ENCODE measurements at places on chromosomes 3 and 15.

GRCh38 chr3:115062412-115062956 is 84.6 kb downstream of the ZBTB20 start:
- DNase-seq: no peak

DNA sequence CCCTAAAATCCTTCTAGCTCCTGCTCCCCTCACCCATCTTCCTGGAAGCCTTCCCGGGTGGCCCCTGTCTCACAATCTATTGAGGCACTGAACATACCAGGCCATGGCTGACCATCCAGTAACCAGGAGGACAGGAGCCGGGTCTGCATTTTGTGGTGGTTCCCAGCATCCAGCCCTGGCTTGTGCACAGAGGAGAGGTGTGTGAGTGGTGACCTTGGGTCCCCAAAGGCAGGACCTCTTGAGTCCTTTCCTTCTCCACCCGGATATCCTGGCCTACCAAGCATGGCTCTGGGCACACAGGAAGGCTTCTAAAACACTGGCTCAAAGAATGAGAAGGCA is 7.8 kb downstream of the CSK start:
- no peak for DNase-seq

GRCh38 chr15:89857673-89858072 is 36.1 kb downstream of the AP3S2 start:
- DNase-seq: no peak

- no peak for DNase-seq
Observed at GRCh38 chr15:63497642-63498467, 6.5 kb upstream of the USP3 start.

DNA sequence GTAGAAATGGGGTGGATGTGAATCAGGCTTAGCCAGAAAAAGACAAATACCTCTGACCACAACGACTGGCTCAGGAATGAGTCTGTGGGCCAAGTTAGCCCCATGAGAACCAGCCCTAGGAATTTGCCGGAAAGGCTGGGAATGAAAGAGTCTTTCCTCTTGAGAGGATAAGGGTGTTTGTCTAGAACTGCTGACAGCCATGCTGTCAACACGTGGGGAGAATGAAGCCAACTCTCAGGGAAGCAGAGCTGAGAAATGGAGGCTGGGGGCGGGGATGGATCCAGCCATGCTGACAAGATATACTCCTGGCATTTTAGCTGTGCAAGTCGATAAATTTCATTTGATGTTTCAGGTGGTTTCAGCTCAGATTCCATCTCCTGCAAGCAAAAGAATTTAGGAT is 10.6 kb upstream of the SLC6A1 start:
- DNase-seq: no peak

DNA sequence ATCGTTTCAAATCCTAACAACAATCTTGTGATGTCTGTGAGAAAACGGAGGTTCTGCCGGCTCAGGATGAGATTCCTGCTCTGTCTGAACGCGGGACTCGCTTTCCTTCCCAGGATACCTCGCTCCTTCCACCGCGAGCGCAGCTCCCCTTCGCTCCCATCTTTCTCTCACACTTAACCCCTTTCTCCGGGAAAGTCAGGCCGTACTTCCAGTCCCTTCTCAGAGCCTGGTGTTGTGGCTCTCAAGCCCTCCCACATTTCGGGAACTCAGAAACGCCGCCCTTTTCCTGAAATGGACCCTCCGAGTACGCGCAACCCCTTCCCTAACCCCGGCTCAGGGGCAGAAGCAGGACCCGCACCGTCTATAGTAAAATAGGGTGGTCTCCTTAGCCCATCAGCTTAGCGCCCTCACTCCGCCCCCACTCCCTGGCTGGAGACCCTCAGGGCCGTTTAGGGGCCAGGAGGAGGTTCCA is 378 bp upstream of the FEM1B start:
- DNase-seq: no peak

GRCh38 chr3:105790534-105790933 is 78.3 kb downstream of the CBLB start:
- DNase-seq: no peak

DNA sequence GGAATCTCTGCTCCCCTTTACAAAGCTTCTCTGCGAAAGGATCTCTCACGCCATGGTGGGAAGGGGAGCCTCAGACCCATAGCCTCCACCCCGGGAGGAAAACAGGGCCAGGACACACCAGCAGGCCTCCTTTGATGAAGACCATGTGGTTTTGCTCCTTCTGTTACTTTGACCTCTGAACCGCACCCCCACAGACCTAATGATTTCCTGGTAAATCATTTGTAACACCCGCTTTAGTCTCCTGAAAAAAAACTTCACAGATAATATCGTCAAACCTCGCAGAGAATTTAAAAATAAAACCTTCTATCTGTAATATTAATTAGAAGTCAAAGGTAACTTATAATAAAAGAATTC is 18.3 kb downstream of the CPN2 start:
- DNase-seq: no peak

- DNase-seq: no peak
Observed at GRCh38 chr15:71011503-71012155, 103.6 kb upstream of the THSD4 start.

- DNase-seq: no peak
Observed at GRCh38 chr15:69088300-69088965, 72.0 kb upstream of the GLCE start.

GRCh38 chr15:101049282-101049681 is 130.1 kb downstream of the LRRK1 start:
- no peak for DNase-seq

GRCh38 chr3:142723968-142724681 is at the start of gene TRPC1:
Gene TRPC1, plus strand, starts transcription at chr3:142724034. Its CDS starts 526 bp downstream, at chr3:142724560.
- peak; percentile 95 for DNase-seq

DNA sequence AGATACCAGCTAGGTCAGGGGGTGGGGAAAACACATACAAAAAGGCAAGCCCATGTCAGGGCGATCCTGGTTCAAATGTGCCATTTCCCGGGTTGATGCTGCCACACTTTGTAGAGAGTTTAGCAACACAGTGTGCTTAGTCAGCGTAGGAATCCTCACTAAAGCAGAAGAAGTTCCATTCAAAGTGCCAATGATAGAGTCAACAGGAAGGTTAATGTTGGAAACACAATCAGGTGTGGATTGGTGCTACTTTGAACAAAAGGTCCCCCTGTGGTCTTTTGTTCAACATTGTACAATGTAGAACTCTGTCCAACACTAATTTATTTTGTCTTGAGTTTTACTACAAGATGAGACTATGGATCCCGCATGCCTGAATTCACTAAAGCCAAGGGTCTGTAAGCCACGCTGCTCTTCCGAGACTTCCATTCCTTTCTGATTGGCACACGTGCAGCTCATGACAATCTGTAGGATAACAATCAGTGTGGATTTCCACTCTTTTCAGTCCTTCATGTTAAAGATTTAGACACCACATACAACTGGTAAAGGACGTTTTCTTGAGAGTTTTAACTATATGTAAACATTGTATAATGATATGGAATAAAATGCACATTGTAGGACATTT is 28.9 kb downstream of the TPM1 start:
- no peak for DNase-seq

DNA sequence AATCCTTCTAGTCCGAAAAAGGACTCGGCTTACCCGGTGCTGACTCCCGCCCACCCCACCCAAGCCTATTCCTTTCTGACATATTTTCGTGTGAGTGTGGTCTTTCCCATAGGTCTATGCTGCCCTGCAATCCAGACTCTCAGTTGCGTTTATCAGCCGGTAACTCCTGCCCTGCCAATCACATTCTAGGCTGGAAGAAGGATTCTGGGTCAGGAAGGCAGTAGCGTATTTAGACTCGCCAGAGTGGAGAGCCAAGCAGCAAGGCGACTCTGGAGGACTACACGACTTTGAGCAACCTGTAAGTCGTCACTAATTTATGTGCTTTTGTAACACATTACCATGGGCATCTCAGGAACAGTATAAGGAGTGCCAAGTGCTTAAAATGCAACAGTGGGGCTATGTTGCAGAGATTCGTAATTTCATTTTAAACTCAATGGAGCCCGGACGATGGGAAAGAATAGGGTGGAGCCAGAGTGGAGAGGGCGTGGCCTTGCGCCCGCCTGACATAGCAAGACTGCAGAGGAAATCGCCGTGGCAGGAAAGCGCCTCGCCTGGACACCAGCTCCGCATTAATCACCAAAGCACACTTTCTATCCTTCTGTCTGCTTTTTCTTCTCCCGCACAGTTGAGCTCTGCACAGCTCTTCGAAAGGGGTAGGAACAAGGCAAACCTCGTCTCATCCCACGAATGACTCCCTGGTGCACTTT is 1044.2 kb downstream of the AGBL1 start:
- no peak for DNase-seq

GRCh38 chr15:56356616-56357015 is 8.6 kb upstream of the TEX9 start:
- peak; percentile 35 for DNase-seq

DNA sequence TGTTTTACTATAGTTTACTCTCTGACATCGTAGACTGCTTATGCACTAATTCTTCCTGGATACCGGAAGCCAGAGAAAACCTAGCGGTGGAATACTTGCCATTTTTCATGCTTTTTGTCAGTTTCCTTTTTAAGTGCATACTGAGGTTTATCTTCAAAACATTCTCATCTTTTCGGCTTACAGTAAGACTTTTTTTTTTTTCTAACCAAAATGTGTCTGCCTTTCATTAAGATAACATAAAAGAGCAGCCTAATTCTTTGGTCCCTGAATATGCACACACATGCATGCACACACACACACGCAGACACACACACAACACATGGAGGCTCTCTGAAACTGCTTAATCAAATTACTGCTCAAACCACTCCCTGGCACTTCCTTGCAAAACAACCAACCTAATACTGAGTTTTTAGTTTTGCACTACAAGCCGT is 1.3 kb downstream of the ZNF445 start:
- DNase-seq: no peak

- no peak for DNase-seq
Observed at GRCh38 chr3:150771600-150771999, 8.6 kb upstream of the SIAH2 start.

DNA sequence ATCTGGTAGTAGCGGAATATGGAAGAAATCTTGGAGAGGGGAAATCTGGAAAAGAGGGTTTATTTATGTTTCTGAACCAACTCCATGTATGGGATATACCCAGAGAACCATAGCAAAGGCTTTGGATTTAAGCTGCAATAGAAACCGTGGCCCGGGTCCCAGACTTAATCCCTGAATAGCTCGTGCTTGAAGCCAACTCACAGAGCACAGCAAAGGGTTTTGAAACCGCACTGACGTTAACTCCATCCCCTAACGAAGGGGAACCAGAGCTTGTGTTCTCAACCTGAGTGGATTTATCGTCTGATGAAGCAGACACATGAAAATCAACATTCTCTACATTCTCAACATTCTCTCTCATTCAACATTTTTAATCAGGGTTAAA is 154.6 kb downstream of the APBA2 start:
- DNase-seq: no peak

DNA sequence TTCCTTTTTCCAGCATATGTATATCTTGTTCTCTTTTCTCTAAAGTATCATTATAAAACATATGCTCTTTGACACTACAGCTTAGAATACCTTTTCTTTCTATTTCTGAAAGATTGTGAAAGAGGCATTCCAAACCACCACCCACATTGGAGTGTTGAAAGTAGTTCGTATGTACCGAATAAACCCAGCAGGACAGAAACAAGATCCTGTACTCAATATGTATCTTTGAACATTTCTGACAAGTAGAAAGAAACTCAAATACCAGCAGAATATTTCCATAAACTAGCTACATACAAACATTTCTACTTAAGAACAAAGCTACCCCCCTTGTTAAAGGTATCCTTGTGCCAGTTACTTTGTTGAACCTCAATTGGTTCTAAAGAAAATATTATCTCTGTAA is 415.3 kb upstream of the ALCAM start:
- DNase-seq: no peak

DNA sequence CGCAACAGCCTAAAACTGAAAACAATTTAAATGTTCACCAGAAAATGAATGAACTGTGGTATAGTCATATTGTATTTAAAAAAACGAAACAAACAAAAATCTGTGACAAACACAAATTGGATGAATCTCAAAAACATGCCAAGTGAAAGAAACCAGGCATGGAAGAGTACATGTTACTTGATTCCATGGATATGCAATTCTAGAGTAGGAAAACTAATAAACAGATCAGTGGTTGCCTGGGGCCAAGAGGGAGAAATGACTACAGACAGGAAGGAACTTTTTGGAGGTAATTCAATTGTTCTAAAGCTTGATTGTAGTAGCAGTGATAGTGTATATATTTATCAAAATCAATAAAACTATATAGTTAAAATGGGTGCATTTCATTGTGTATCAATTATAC is 16.8 kb downstream of the UBE3A start:
- no peak for DNase-seq

- DNase-seq: peak; percentile 85
Observed at GRCh38 chr15:40928821-40929659, at the start of gene DLL4. Gene DLL4, plus strand, starts transcription at chr15:40929340. Its CDS starts 329 bp downstream, at chr15:40929669.

- DNase-seq: peak; percentile 43
Observed at GRCh38 chr3:171460725-171461524, 720 bp upstream of the TNIK start.

DNA sequence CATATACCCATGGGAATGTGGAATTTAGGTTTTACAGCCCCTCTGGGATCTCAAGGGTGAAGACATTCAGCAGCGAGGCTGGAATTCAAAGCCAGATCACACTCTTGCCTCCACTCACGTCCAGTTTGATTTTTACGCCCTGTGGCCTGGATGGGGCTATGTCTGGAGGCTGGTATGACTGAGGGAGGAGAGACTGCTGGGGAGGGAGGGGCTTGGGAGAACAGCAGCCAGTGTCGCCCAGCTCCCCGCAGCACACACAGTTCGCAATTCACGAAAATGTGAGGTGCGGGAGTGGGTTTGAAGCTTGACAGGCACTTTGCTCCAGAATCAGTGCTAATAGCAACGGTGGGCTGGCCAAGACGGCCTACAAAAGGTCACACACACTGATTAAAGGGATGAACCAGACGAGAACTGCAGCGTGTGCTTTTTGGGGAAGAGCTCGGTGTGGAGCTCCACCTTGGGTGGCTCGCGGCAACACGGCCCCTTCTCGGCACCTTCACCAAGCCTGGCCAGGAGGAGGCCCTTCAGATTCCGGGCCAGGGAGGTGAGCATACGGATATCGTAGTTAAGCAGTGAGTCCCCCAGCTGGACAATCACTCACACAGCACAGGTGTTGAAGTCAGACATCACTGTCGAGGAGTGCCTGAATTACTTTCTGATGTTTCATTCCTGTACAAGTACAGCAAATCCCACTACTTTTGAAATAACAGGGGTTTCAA is 16.4 kb downstream of the EHD4 start:
- no peak for DNase-seq

- no peak for DNase-seq
Observed at GRCh38 chr3:72510247-72510646, 338.0 kb downstream of the SHQ1 start.

DNA sequence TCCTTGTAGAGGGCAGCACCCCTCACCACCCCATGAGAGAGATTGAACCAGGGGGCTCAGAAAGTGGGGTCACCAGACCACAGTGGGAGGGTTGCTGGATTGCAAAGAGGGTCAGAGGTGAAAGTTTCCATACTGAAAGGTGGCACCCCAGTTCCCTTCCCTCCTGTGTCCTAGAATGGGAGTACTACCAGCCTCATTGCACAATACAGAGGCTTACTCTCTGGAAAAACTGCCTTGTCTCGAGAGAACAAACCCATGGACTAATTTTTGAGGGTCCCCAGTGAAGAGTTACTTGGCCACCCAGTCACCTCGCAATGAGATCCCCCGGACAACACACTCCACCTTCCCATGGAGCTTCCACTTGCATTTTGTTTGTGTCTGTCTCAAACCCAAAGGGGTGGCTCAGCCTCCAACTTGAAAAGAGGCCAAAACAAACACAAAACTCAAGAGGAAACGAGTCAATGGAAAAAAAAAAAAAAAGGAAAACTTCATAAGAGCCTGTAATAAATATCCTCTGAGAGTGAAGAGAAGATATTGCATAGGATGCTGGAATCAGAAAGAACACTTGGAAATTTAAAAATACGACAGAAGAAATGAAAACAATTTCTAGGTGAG is 18.6 kb downstream of the MESP2 start:
- no peak for DNase-seq
